ENCODE measurements at places on chromosomes 7 and 10.

DNA sequence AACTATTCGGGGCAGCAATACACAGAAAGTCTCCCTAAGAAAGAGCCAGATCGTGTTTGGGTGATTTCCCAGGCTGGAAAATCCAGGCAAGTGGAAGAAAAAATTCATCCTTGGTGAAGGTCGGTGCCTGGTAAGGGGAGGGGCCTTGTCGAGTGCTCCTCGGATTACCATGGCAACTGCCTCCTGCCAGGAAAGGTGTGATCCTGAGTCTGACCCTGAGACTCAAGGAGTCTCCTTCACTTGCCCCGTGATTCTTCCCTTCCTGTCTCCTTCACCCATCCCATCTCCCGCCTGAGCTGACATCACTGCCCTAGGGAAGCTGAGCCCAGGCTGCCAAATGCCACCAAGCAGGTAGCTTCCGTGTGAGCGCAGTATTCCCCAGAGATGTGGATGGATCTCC, 112.2 kb downstream of the MYL10 start:
- no peak for DNase-seq

GRCh38 chr7:10855583-10855982, 118.1 kb upstream of the PHF14 start:
- DNase-seq: no peak

GRCh38 chr10:125120053-125120710, 40.2 kb downstream of the CTBP2 start:
- no peak for DNase-seq

- no peak for DNase-seq
Measured at GRCh38 chr10:47326306-47326926, 4.2 kb downstream of the GDF2 start.

- no peak for DNase-seq
Measured at GRCh38 chr7:92750447-92750839, 85.9 kb downstream of the CDK6 start.

DNA sequence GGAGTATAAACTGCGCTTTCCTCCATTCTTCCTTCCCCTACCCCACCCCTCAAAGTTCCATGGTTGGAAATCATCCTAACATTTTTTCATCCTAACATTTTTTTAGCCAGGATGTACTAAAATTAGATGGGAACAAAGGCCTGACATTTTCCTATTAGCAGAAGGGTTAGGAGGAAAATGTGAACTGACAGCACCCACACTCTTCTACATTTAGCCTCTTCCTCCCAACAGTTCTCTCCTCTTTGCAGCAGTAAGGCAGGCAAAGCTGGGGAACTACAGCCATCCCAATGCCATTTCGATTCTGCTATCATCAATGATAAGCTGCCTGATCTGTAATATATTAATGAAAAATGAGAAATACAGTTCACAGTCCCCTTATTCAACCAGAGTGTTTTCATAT, 11.4 kb upstream of the FAM53B start:
- DNase-seq: no peak

DNA sequence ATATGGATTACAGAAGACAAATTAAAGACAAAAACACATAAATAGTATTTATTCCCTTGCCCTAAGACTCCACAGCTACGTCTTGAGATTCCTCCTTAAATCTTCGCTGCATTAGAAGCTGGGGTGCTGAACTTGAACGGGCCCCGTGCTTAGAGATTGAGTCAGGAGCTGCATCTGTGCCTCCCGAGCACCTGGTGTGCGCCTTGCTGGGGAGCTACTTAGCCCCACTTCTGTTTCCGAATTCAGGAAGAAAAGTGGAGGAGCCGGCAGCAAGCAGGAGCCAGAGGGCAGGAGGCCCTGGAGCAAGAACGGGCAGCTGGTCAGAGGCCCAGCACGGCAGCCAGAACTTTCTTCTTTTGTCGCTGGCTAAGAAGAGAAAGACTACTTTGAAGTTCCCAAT, 30.4 kb upstream of the RNF32 start:
- no peak for DNase-seq

DNA sequence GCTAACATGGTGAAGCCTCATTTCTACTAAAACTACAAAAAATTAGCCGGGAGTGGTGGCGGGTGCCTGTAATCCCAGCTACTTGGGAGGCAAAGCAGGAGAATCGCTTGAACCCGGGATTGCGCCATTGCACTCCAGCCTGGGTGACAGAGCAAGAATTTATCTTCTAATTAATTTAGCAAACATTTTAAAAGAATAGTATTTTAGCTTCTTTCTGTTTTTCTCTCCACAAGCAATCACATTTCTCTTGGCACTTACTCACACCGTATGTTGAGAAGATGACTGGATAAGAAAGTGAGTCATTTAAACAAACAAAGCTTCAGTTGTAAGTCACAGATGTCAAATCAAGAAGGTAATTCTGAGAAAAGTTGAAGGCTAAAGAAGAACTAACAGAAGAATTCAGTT, 264.0 kb downstream of the ARL4A start:
- no peak for DNase-seq

DNA sequence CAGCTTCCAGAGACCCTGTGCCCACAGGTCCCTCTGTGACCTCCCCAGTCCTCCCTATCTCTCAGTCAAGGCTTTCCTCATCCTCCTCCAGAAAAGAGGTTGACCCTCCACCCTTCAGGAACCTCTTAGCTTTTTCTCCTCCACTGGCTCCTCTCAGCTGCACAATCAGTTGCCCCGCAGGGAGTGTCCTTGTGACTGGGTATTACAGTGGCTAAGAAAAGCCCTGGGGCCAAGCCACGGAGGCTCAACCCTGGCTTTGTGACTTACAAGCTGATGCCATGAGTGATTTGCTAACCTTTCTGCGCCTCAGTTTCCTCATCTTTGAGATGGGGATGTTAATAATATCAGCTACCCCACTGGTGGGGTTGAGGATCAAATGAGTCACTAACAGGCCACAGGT, 66.4 kb upstream of the ZMIZ1 start:
- no peak for DNase-seq

- DNase-seq: no peak
Measured at GRCh38 chr10:126315494-126316177, 72.6 kb downstream of the ADAM12 start.

GRCh38 chr10:30898964-30899363, 132.7 kb downstream of the ZNF438 start:
- no peak for DNase-seq

- no peak for DNase-seq
Measured at GRCh38 chr7:1317646-1318045, 85.0 kb downstream of the UNCX start.

DNA sequence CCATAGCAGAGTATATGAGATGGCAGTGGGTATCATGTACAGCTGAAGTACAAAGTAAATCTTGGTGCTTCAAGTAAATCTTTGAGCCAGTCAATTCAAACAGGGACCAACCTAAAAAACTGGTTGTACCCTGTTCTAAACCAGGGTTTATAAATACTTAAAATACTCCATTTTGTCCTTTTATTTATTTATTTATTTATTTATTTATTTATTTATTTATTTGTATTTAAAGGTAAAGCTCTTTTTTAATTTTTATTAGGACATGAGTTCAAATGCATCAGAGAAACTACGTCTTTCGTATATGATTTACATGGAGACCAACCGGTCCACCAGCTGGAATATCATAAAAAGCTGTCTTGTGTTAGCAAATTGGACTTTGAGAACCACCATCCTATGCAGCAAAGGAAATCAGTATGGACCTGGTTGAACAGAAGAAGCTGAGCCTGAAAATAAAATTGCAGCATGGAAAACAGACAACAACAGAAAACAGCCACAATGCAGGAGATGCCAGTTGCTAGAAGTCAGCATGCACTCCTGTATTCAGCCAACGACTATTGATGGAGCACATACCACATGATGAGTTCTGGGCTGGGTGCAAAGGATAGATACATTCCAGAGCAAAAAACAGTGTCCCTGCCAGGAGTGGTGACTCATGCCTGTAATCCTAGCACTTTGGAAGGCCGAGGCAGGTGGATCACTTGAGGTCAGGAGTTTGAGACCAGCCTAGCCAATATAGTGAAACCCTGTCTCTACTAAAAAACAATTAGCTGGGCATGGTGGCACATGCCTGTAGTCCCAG, 60.0 kb downstream of the PLXNA4 start:
- DNase-seq: no peak

- DNase-seq: no peak
Measured at GRCh38 chr7:81256991-81257390, 338.1 kb upstream of the SEMA3C start.

DNA sequence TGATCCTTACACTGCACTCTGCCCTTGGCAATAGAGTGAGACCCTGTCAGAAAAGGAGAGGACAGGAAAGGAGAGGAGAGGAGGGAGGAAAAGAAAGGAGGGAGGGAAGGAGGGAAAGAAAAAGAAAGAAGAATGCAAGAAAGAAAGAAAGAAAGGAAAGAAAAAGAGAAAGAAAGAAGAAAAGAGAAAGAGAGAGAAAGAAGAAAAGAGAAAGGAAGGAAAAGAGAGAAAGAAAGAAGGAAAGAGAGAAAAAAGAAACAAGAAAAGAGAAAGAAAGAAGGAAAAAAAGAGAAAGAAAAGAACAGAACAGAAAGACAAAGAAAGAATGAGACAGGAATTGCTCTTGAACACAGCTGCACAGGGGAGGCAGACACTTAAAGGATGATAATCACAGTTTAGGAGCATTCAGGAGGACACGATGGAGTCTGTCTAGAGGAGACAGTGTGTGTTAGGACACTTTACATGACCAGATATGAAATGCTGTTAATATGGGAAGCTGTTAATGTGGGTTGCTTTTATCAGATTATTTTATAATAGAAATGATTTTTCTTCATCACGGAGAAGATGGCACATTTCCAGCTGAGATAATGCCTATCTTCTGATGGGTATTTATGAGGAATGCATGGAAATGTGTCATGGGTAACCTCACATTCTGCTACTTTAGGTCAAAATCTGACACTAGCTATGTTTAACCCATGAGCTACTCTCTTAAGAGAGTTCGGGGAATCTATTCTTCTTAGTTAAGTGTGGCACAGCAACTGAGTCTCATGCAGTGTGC, 160.5 kb downstream of the BAMBI start:
- no peak for DNase-seq

DNA sequence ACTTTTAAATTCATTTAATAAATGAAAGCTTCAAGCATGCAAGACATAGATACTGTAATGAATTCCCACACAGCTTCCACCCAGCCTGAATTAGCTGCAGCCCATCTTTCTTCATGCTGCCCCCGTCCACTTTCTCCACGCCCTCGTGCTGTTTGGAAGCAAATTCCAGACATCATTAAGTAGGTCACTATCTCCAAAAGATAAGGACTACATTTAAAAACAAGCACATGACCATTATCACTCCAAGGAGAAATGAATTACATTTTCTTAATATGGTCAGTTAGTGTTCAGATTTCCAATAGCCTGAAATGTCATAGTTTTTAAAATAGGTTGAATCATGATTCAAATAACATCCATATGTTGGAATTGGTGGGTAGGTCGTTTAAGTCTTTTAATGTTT, 24.3 kb downstream of the LMTK2 start:
- no peak for DNase-seq

DNA sequence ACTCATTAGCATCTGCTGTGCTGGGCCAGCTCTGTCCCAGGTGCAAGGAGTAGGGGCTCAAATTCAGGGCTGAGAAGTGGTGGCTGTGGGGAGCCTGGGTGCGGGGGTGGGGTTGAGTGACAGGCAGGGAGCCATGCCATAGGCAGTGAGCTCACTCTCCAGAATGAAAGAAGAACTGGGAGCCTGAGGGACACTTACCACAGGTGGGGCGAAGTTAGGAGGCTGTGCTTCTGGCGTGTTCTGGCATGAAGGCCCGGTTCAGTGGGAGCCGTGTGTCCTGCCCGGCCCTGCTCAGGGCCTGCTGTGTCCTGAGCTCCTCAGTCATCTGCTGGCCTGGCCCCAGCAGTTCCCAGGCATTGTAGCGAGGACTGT, 62.5 kb downstream of the MKI67 start:
- no peak for DNase-seq

DNA sequence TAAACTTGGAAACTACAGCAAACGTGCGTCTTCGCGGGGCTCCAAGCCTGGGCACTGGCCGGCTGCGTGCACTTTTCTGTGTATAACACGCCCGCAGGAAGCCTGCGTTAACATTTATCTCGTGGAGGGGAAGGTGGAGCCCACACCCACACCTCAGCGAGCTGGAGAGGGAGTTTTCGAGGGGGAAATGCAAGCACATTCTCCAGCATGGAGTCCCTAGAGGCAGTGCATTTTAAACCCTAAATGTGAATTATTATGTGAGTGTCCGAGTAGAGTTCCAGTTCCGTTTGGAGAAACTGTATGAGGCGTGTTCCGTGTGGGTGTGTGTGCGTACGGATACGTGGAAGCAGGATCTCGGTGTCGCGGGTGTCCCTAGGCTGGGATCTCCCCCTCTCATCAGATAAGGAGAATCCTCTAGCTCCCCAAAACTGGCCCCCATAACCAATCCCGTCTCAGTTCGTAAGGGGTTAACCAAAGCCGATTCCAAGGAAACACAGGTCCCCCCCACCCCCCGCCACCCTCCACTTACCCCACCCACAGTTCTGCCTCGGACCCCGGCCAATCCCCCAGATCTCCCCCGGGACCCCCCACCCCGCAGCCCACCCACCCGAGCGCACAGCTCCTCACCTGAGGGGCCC, 403 bp downstream of the CDK6 start:
- DNase-seq: no peak

GRCh38 chr7:12031638-12032037, 179.5 kb upstream of the TMEM106B start:
- DNase-seq: no peak

DNA sequence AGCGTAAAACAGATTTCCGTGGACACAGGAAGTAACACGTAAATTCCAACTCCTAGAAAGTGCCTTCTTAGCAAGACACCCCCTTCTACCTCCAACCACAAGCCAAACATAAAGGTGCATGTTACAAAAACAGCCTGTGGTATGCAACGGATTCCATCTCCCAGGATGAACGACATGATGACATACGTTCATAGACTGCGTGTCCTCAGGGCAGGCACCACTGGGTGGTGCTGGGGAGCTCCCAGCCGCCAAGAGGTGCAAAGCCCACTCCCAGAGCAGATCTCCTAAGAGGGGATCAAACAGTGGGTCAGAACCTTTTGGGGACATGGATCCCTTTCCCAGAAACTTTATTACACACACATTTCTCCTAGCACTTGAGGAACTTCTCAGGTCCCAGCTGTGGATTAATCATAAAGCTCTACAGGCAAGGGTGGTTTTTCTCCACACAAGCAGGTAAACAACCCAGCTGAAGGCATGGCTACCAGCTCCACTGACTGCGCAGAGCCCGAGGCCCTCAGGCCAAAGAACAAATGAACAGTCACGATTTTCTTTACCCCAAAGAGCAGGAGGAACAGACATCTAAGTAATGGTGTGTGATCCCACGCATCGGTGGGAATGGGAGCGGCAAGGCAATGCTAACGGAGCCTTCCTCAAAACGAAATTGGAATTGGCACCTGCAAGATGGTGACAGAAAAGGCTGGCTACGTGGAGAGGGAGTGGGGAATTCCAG, 13.8 kb downstream of the PSAP start:
- DNase-seq: no peak
